Femur (tissue), 1 donor: ENCODE measurements at places on chromosomes 7 and 10.

GRCh38 chr10:69065406-69066361 is 22.2 kb upstream of the SRGN start:
- no peak for DNase-seq

DNA sequence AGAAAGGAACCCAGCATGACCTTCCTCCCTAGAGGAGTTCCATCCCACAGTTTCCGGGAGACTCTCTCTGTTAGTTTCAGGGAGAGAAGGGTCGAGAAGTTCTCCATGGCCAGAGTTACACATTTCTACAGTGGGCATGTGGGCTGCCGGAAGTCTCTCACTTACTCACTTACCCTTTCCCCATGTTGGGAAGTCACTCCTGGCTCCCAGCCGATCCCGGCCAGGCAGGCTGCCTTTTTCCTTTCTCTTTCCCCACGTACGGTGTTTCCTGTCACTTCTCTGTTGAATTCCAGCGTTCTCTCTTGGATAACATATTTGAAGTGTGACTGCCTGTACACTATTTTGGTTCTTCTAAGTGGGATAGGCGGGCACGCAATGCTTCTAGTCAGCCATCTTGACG is 3.5 kb downstream of the TEX36 start:
- no peak for DNase-seq

- no peak for DNase-seq
Observed at GRCh38 chr7:116241291-116241690, 31.0 kb downstream of the TES start.

DNA sequence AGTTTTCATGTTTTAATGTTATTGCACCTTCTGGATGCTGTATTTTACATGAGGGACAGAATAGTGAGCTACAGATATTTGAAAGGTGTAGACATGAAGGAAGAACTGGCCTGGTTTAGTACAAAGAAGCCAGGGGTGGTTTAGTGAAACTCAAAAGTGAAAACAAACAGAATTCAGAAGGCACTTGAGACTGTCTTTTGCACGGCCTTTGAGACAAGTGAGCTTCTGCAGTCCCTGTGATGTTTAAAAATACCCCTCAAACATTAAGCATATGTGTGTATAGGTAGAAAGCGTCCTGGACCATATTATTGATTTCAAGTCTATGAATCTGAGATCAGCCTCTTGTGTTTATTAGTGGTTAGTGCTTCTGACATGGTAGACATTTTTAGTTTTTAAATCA is 118.9 kb downstream of the CDK14 start:
- no peak for DNase-seq

GRCh38 chr7:154647625-154648024 is 355.3 kb downstream of the PAXIP1 start:
- DNase-seq: no peak

GRCh38 chr7:112105584-112106530 is 100.3 kb downstream of the DOCK4 start:
- DNase-seq: no peak

DNA sequence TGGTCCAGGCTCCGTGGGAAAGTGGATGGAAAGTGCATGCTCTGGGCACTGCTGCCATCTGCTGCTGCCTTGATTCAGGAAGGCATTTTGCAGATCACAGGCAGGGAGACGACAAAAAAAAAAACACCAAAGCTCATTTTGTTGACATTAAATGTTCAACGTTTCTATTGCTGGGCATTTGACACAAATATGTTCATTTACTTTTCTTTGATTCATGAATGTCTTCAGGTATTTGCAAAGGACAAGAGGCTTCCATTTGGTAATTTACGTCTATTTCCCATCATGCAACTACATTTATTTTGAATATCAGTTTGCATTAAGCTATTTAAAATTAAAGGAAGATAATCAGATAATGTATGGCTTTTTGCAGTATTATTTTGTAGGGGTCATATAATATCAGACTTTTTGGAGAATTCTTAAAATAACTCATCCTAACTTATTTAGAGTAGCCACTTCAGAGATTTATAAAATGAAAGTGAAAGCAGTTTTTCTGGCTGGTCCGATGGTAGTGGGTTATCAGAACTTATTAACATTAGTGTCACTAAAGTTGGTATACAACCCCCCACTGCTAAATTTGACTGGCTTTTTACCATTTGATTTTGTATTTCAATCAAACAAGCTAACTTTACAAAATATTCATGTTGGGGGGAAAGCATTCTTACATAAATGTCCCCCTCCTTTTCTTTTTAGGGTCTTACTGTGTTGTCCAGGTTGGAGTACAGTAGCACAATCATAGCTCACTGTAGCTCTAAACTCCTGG is 65.3 kb downstream of the PDIA4 start:
- peak; percentile 82 for DNase-seq

DNA sequence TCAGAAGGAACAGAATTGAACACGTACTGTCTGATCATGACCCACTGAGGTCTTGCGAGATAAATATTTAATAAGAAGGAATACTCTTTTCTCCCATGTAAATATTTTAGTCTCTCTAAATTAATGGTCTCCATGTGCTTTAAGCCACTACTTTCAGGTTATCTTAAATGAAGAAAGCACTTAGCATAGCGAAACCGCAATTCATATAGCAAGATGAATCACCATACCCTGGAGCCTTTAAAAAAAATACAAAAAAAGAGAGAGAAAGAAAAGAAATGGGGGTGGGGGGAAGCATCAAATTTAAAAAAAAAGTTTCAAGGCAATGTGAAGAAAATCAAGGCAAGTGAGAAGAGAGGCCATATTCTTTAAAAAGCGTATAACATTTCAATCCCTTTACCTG is 82.5 kb downstream of the CTTNBP2 start:
- DNase-seq: no peak

GRCh38 chr10:124339119-124340032 is 79.3 kb downstream of the OAT start:
- DNase-seq: no peak
